ENCODE measurements at places on chromosomes 4 and X. TPM values are rescaled to one million over a fixed set of nuclear protein-coding genes. Genes with fewer than 3 reads are reported as not detected.

Gene CCDC110
- 0.80 TPM for total RNA-seq

Gene RAB39B
- 5.1 TPM for total RNA-seq

Gene HNRNPH2
- total RNA-seq, result 75.2 TPM

Gene LRP2BP
- total RNA-seq, result 1.7 TPM

Gene NHSL2
- total RNA-seq, result 11.2 TPM

Gene SFRP2
- total RNA-seq, result 5.3 TPM

Gene BTC
- 0.09 TPM for total RNA-seq

DNA sequence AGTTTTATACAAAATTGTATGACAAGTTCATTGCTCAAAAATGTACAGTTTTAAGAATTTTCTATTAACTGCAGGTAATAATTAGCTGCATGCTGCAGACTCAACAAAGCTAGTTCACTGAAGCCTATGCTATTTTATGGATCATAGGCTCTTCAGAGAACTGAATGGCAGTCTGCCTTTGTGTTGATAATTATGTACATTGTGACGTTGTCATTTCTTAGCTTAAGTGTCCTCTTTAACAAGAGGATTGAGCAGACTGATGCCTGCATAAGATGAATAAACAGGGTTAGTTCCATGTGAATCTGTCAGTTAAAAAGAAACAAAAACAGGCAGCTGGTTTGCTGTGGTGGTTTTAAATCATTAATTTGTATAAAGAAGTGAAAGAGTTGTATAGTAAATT lies 131.0 kb downstream of the TET2 start:
- no peak for DNase-seq

DNA sequence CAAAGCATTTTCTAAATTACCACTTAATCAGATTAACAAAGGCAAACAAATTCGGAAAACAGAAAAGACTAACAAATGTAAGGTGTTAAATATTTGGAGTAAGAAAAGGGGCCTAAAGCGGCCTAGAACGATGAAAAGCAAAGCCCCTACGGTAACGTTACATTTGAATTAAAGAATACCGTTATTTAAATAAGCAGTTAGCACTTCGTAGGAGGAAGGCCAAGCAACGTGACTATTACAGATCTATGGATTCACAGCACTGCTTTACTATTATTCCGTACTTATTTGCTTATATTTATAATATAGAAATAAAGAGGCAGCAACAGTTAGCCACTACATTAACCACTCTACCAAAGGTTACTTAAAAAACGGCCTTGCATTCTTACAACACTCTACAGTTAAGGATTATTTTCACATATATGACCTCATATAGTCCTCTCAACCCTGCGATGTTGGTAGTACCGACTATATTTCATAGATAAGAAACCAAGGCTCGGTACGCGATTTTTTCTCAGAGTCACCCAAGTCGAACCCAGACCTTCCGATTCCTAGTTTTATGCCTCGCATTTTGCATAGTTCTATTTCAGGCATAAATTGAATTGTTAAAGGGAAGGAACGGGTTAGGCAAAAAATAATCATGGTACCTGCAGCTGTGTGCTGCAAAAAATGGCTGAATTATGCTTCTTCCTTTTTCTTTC lies 2.9 kb downstream of the KLHL15 start:
- DNase-seq, result no peak

DNA sequence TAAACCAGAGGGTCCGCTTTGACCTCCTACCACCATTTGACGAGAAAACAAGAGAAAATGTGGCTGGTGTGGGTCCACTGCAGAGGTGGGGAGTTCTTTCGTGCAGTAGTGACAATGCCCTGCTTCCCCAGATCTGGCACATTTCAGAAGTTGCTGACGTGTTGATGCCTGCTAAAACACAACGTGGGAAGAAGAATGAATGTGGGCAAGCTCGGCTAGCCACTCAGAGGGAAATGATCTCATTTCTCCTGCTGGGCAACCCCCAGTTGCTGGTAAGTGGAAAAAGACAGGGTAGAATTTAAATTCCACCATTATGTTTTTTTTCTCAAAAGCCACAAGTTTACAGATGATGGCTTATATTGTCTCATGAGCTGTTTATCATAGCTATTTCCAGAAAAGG lies 77.9 kb downstream of the LUZP4 start:
- no peak for DNase-seq

DNA sequence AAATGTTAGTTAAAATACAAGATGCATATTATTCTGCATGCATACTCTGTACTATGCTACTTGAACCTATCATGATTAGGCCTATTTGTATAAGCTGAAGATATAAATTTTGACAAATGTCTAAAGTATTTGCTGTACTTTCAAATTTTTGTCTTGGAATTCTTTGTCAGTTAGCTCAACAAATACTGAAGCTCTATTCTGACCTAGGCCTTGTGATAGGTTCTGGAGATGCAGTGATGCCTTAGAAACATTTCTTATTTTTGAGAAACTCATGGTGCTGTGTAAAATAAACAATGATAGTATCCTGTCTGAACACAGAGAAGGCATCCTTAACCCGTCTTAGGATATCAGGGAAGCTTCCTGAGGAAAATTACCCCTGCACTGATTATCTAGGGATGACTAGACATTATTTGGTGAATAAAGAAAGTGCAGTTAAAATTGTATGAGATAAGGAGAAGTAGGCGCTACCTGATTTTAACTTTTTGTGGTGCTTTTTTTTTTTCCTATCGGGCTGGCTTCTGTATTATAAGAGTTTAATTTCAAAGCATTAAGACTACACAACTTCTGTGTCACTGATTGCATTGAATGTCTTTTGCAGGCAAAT lies 43.4 kb downstream of the MOB1B start:
- no peak for DNase-seq

DNA sequence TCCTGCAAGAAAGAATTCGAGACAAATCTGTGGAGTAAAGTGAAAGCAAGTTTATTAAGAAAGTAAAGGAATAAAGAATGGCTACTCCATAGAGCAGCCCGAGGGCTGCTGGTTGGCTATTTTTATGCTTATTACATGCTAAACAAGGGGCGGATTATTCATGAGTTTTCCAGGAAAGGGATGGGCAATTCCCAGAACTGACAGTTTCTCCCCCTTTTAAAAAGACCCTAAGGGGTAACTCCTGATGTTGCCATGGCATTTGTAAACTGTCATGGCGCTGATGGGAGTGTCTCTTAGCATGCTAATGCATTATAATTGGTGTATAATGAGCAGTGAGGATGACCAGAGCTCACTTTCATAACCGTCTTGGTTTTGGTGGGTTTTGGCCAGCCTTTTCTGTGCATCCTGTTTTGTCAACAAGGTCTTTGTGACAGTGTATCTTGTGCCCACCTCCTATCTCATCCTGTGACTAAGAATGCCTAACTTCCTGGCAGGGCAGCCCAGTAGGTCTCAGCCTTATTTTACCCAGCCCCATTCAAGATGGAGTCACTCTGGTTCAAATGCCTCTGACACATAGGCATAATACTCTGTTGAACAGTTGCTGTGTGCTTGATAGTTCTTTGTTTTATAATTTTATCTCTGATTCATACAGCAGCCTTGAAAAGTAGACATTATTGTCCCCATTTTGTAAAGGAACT lies 25.8 kb downstream of the GAB1 start:
- no peak for DNase-seq

DNA sequence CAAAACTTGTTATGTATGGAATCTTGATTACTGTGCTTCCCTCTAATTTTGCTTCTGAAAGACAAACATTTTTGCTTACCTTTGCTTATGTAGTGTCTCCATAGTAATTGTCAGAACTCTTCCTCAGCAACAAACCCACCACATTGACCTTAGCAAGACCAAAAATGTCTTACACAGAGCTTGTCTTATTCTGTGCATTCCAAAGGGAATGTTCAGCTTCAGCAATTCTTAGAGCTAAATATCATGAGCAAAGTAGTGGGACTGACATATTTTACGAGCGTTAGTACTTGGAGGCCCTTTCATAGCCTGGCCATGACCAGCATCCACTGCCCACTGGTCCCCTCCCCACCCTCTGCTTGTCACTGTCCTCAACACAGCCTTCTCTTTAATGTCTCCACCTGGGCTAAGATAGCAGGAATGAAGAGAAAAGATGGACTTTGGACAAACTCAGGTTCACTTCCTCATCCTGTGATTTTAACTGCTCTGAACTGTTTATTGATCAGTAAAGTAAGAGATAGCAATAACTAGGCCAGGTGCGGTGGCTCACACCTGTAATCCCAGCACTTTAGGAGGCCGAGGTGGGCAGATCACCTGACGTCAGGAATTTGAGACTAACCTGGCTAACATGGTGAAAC lies 15.5 kb upstream of the SH3D19 start:
- no peak for DNase-seq

DNA sequence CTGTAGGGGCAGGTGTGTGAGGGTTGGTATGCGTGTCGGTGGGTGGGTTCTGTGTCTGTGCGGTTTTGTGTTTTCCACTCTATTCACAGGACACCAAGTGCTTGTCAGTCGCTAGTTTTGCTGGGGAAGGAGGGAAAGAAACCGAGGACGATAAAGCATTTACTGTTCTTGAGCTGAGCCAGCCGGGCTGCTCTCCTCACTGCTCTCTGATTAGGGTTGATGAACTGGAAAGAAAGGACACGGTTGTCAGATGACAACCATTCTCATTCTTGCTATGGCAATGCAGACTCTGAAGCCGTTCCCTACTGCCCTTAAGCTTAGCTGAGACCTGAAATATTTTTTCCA lies 832 bp downstream of the EGFL6 start:
- DNase-seq, result no peak

Data from endodermal cell (in vitro differentiated cells).